ENCODE measurements at places on chromosomes 5 and 9.

- DNase-seq, result no peak
Observed at GRCh38 chr9:16673171-16673570, 197.3 kb downstream of the BNC2 start.

DNA sequence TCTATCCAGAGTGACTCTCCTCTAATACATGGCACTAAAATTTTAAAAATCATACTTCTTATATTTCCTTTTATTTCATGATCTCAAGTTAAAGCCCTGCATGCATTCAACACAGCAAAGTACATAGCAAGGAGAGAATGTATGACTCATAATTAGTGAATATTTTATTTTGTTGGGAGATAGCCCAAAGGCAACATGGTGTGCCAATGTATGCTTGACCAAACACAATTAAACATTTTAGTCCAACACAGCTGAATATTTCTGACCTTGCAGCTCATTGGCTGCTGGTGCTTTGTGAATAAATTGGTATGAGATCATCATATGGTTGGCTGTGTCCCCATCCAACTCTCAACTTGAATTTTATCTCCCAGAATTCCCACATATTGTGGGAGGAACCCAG, 103.5 kb downstream of the NPR3 start:
- no peak for DNase-seq

- no peak for DNase-seq
Observed at GRCh38 chr9:38027714-38028113, 41.3 kb downstream of the SHB start.

GRCh38 chr9:212297-212696, 2.4 kb upstream of the DOCK8 start:
- no peak for DNase-seq

GRCh38 chr5:1948111-1948510, 65.4 kb upstream of the IRX4 start:
- no peak for DNase-seq

GRCh38 chr9:130051855-130052254, 1.9 kb upstream of the GPR107 start:
- DNase-seq, result no peak

DNA sequence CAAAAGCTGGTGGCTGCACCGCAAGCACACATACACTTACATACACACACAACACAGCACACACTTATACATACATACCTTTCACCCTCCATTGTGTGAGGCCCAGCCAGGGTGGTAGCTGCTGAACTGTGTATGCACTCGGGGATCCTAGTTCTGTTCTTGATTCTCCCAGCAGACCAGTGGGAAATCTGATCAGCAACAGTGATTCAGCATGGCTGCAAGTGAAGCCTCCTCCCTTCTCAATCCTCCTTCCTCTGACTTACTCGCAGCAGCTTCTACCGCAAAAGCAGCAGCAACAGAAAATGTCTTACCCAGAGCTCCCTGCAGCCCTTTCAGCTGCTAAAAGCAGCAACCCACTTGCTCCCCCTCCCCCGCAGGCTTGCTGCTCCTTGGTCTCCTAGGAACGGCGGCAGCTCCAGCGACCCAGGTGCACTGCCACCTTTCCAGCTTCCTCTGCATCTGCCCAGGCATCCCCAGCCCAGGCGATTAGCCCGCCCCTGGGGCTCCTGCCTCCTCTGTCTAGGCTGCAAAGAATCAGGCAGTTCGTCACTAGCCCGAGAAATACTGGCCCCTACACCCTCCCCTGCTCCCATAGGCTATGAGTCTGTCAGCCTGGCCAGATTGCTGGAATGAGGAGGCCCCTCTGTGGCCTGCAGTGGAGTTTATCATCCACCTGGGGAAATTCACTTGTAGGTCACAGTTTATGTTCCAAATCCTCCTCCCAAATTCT, at the start of gene KLHL3:
Gene KLHL3, minus strand, starts transcription at position 535 of the 730 bp plus-strand sequence. Its CDS starts 443 bp downstream, at position 92.
- DNase-seq, result peak; percentile 36

DNA sequence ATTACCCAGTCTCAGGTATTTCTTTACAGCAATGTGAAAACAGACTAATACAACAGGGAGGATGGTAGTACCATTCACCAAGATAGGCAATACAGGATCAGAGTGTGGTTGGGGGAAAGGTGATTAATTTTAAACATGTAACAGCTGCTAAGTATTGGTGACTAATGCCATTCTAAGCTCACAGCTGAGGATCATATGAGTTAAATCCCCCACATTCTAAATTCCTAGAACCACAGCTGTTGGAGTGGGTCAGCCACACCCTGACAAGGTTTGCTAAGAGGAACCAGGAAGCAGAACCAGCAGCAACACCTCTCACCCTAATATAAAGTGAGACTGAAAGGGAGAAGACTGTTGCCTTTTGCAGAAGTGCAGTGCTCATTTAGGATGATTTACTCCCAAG, 24.8 kb downstream of the HSPB3 start:
- DNase-seq, result no peak

- DNase-seq, result no peak
Observed at GRCh38 chr5:107436201-107436600, 234.5 kb downstream of the EFNA5 start.

GRCh38 chr9:99833735-99834134, 12.1 kb downstream of the NR4A3 start:
- DNase-seq, result no peak

DNA sequence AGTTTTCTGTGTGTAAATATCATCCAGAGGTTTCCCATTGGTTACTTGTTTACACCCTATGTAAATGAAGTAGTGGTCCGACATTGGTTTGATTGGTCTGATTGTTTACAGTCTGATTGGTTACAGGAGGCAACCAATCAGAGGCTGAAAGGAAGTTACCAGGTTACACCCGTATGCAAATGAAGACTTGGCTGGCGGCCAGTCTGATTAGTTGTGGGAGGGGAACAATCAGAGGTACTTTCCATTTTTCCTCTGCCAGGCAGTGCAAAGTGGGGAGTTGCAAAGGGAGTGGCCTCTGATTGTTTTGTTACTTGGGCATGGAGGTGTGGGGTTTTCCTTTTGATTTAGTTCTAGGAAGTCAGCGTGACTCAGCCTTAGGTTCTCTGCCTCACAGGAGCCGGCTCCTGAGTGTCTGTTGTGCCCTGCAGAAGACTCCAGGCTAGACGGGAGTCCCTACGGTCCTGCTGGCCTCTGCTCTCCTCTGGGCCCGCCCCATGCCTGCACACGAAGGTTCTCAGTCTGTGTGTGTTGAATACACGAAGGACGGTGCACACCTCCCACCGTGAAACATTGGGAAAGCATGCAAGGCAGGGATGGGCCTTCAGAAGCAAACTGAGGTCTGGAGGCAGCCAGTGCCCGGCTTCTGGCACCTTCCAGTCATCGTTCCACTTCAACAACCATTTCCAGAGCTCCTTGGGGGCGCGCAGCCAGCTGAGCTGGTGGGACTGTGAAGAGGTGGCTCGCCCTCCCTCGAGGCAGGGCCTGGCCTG, 42.9 kb downstream of the OLFM1 start:
- no peak for DNase-seq

- no peak for DNase-seq
Observed at GRCh38 chr5:2910401-2911175, 159.1 kb upstream of the IRX2 start.

- no peak for DNase-seq
Observed at GRCh38 chr9:78668148-78668832, 371.4 kb downstream of the PSAT1 start.

DNA sequence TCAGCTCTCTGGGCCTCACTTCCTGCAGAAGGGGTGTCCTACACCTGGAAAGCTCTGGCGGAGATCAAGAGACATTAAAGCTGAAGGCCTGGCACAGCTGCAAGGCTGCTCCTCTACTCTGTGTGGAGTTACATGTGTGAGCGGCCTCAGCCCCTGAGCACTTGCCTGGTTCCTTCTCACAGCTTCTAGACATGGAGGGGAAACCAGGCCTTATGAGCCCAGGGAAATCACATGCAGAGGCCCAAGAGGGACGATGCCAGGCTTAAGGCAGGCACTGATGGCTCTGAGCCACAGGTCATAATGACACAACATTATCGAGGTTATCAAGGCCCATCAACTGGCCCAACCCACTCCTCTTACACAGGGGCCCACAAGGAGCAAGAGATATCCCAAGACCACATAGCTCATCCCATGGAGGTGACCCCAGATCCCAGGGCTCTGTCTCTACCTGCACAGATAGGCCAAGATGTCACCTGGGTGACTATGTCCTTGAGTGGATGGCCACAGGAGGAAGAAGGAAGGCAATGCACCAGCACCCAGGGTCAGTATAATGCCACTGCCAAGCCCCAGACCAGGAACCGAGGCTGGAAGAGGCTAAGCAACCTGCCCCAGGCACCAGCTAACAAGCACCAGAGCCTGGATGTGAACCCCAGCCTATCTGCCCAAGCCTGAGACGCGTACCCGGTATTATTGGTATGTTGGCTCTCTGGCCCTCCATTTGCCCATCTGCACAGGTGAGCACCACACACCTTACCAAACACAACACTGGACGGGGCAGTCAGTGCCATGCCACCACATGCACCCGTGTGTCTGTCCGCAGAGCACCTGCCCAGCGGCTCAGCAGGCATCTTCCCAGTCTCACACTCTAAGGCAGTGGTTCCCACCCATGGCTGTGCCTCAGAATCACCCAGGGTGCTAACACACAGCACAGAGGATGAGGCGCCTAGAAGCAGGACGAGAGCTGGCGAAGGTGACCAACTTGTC, 143.3 kb downstream of the GABBR2 start:
- no peak for DNase-seq

- no peak for DNase-seq
Observed at GRCh38 chr5:124453221-124454051, 293.0 kb downstream of the ZNF608 start.

DNA sequence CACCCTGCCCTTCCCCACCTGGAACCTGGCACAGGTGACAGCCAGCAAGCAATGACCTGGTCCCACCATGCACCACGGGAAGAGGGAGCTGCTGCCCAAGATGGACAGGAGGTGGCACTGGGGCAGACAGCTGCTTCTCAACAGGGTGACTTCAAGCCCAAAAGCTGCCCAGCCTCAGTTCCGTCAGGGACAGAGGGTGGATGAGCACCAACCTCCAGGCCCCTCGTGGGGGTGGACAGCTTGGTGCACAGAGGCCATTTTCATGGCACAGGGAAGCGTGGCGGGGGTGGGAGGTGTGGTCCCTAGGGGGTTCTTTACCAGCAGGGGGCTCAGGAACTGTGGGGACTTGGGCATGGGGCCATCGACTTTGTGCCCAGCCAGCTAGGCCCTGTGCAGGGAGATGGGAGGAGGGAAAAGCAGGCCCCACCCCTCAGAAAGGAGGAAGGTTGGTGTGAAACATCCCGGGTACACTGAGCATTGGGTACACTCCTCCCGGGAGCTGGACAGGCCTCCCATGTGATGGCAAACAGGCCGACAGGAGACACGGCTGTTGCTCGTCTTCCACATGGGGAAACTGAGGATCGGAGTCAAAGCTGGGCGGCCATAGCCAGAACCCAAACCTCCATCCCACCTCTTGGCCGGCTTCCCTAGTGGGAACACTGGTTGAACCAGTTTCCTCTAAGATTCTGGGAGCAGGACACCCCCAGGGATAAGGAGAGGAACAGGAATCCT, 1.9 kb downstream of the CEL start:
- no peak for DNase-seq

DNA sequence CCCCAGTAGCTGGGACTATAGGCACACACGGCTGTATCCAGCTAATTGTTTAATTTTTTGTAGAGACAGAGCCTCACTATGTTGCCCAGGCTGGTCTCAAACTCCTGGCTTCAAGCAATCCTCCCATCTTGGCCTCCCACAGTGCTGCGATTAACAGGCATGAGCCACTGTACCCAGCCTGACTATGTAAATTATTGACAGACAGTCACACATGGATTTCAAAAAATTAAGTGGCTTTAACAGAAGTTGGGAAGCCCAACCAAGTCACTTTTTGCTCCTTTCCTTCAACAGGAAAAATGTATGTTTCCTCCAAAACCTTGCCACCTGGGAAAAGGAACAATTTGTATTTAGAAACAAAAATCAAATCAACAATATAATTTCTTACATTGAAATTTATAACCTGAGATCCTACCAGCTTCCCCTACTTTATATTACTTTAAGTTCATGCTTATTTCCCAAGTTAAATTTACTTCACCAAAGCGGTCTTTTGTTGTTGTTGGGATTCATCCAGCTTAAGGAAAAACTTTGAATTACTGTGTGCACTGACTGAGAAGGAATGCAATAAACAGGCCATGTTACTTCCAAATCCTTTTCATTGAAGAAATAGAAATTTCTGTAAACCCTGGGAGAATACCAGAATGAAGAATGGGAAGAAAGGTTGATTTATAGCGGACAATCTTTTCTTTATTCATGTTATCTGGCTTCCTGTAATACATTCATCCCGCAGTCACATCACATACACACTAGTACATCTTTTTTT, 8.6 kb downstream of the PCA3 start:
- DNase-seq, result no peak

GRCh38 chr5:15421381-15421780, 78.6 kb upstream of the FBXL7 start:
- no peak for DNase-seq

DNA sequence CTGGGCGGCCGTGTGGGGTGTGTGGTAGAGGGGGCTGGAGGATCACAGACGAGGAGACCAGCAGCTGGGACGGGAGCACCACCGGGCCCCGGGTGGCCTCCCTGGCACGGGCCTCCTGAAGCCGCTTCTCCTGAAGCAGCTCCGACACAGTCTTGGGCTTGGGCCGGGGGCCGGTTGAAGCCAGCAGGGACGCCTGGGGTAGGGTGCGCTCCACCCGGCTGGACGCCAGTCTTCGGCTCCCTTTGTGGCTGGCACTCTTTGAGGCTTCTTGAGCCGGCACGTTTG, 5.5 kb upstream of the CARD9 start:
- DNase-seq, result no peak

DNA sequence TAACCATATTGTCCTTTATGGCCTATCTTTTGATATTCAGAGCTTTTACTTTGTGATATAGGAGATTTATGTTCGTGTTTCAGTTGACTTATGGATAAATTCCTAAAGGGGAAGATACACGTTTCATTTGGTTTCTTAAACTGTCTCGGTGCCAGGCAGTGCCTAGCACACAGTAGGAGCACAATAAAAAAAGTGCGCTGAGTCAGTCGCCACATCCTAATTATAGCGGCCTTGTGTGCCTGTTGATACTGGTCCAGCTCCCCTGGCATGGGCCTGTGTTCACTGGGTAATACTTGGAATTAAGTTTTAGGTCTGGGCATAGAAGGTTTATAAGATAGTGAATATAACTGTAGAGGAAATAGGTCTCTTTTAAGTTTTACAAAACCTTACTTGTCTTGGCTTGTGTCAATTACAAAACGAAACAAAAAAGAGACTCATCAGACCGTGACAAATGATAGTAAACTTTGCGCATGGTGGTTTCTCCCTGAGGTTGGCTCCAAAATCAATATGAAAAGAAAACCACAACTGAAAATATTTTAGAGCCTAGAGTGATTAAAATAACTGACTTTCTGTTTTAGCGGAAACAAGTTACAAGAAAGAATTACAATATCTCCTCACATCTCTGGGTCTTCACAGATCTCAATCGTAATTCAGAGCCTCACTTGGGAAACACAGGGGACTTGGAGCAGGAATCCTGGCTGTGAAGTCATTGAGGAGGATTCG, 84.8 kb downstream of the MVB12B start:
- no peak for DNase-seq

DNA sequence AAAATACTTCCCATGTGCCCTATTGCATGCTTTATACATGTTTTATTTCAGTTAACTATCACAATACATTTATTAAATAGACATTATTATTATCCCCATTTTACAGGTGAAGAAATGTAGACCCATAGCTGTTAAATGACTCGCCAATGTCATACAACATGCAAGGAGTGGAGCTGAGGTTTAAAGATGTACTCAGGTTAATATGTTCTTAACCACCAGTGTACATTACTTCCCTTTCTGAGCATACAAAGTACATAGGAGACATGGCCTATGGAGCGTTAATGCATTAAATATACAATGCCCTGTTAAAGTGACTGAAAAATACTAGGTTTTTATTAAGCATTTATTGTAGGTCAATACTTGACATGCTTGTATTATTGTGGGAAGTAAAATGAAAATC, 407.0 kb downstream of the PDE4D start:
- DNase-seq, result no peak

- no peak for DNase-seq
Observed at GRCh38 chr9:121672213-121672612, 20.8 kb downstream of the DAB2IP start.
